Non-pigmented ciliary epithelial cell (primary cell): ENCODE measurements at places on chromosomes 13 and 19.

DNA sequence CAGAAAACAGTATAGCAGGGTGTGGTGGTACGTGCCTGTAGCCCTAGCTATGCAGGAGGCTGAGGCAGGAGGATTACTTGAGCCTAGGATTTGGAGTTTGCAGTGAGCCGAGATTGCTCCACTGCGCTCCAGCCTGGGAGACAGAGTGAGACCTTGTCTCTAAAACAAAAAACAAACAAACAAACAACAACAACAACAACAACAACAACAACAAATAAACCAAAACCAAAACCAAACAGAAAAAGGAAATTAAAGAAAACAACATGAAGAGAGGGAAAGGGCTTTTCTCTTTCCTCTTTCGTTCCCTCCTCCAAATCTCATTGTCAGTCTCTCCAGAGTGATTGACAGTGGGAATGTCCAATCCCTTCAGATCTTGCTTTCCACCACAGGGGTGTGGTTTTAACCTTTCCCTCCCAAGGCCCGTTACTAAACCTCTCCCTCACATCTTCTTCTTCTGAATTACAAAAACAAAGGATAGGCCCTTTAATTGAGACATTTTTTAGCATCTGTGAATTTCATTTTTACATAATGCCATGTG, 341.2 kb downstream of the HS6ST3 start:
- no peak for DNase-seq

DNA sequence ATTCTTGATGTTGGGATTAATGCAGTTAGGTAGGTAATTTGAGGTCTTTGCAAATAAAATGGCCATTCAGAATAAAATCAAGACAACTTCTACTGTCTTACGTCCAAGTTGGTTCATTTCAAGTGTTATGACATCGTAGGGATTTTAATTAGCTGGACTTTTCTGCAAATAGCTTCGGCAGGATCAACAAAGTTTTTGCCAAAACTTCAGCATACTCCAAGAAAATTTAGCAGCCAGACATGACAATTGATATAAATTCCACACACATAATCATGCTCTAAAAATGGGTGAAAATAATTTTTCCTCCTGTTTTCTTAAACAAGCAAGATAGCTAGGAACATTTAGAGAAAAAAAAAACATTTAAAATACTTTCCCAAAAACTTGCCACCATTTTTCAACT, 158.8 kb downstream of the RGCC start:
- DNase-seq, result no peak

- no peak for DNase-seq
These were observed 747.2 kb downstream of the OLFM4 start for GRCh38 chr13:53775807-53776206.

GRCh38 chr13:20217168-20217567, 15.0 kb downstream of the GJB6 start:
- DNase-seq, result no peak

- DNase-seq, result no peak
These were observed 102.6 kb upstream of the RNF113B start for GRCh38 chr13:98279473-98280175.

DNA sequence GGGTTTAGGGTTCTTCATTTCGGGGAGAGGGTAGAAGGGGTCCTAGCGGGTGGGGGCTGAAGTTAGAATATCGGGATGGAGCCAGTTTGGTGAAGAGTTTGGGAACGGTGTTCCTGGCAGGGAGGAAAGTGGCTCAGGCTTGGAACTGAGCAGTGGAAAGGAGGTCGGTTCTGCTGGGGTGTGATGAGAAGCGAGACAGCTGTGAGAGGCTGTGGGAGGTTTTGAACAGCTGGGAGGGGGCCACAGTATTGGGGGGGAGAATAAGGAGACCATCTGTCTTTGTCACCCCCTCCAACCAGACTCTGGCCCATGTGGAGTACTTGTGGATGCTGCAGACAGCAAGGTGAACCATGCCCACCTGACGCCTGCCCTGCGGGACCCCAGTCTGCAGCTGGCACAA, 1.0 kb upstream of the TM6SF2 start:
- DNase-seq, result no peak

DNA sequence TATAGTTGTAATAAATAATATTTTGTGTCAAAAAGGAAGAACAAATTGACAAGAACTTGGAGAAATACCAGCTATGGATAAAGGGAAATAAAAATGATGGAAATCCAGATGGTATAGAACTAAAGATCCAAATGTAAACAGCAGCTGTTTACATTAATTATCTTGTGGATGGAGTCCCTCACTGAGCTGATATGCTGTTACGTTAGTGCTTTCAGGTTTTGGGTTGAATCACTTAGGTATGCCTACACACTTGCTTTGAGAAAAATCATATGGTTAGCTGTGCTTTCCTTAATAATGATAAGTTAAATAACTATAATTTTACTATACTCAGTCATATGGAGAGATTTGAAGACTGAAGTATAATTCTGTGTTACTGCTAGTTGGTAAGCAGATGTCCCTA, 27.7 kb downstream of the WASF3 start:
- DNase-seq, result no peak

DNA sequence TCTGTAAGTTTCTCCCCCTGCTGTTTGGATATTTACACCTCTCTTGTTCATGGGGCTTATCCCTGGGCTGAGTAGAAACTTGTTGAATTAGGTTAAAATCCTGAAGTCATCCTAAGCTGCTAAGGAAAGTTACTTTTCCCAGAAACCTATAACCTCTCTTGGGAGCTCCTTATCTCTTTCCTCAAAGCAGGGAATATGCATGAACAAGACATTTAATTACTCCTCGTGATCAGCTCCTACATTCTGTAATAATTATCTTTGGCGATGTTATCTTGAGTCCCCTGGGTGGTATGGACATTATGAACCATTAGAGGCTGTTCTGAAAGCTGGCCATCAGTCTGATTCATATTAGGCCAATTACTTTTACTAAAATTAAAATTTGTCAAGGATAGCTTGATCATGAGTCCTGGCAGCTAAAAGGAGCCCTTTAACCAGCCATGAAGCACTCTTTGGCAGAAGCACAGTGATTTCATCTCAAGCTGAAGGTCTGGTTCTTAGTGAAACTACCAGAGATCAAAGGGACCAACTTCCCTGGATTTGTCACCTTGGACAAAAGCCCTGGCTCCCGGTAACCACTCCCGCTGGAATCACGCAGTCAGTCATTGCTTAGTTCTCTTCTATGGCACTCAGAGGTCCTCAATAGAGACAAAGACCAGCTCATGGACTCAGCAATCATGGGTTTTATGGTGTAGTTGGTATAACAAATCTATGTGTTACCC, 811.8 kb downstream of the UQCRFS1 start:
- no peak for DNase-seq

GRCh38 chr19:24098359-24098758, 11.4 kb downstream of the ZNF254 start:
- no peak for DNase-seq

DNA sequence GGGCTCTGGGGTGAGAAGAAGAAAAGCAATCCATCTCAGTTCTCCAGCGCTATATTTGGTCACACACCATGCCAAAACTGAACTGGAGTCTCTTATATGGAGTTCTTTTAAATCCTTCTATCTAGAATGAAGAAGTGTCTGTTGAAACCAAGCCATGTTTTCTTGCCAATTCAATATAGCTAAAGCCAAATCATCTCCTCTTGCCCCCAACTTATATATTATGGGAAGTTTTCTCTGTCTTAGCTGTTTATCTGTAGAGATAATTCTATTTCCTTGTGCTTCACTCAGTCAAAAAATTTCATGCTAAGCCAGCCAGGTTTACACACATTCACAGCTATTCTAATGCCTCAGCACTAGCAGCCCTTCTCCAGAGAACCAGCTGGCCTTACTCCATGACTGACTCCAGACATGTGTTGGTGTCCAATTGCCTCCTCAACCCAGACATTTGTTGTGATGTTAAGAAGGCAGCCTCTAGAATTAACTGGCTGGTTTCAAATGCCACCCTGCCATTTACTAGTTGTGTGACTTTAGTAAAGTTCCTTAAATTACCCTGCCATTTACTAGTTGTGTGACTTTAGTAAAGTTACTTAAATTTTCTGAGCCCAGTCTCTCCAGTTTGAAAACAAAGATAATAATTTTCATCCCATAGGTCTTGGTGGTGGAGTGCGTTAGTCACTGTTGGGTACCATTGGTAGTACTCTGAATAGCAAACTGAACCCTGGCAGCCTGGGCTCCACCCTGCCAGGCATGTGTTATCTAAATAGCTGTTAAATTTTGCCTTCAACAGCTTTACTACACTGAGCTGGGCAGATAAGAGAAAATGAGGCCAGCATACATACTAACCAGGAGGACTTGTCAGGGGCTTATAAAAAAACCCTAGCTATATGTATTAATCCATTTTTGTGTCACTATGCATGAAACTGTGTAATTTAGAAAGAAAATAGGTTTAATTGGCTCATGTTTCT, 525.1 kb downstream of the LMO7 start:
- no peak for DNase-seq
